ENCODE measurements at places on chromosomes 4 and X.

GRCh38 chr4:168817370-168817769 is 192.7 kb downstream of the CBR4 start:
- H3K27me3 ChIP-seq: peaks cover 9% of the 10 kb centered on the region
- no peaks in the 10 kb centered on the region for H3K4me1 ChIP-seq
- DNase-seq: no peak
- no peaks in the 10 kb centered on the region for H3K36me3 ChIP-seq
- H3K4me3 ChIP-seq: no peak overlapping the region

DNA sequence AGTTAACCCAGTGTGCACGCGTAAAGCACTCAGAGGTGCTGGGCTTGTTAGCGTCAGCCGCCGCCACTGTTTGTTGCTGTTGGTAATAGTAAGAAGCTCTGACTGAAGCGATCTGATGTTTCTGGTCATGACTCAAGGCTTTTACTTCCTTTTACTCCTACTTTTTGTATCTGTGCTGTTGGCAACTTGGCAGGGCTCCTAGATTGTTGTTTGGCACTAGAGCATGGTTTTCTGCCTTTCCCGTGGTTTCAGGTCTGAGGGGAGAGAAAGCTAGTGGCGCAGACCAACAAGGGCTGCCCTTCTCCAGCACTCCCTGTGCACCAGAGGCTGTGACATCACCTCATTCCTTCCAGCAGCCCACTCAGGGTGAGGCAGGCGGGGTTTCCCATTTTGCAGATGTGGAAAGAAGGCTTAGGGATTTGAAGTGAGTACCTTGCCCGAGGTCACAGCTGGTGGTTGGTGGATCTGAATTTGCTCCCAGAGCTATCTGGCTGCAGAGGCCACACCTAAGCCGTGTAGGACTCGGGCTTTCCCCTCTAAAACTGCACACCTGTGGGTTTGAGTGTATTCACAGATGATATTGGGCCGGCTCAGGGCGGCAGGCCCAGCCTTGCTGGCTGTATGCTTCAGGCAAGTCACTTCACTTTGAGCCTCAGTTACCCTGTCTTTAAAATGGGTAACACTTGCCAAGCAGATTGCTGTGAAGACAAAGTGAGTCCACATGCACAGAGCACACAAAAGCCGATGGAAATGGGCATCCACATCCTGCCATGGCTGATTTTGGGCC is 51.2 kb upstream of the TADA2B start:
- H3K4me3 ChIP-seq: no peak overlapping the region
- H3K4me1 ChIP-seq: peaks cover 31% of the 10 kb centered on the region
- peaks cover 15% of the 10 kb centered on the region for H3K36me3 ChIP-seq
- no peaks in the 10 kb centered on the region for H3K27me3 ChIP-seq

- no peak for DNase-seq
- H3K27ac ChIP-seq: no peak overlapping the region
- H3K27me3 ChIP-seq: no peaks in the 10 kb centered on the region
- no peak overlapping the region for H3K4me3 ChIP-seq
These were observed 886.2 kb downstream of the ARAP2 start for GRCh38 chr4:35358001-35358584.

GRCh38 chr4:80811406-80811805 is 219.1 kb upstream of the BMP3 start:
- DNase-seq: no peak
- no peaks in the 10 kb centered on the region for H3K36me3 ChIP-seq
- no peak overlapping the region for H3K4me3 ChIP-seq
- H3K27ac ChIP-seq: no peak overlapping the region
- no peaks in the 10 kb centered on the region for H3K4me1 ChIP-seq
- H3K27me3 ChIP-seq: no peaks in the 10 kb centered on the region

DNA sequence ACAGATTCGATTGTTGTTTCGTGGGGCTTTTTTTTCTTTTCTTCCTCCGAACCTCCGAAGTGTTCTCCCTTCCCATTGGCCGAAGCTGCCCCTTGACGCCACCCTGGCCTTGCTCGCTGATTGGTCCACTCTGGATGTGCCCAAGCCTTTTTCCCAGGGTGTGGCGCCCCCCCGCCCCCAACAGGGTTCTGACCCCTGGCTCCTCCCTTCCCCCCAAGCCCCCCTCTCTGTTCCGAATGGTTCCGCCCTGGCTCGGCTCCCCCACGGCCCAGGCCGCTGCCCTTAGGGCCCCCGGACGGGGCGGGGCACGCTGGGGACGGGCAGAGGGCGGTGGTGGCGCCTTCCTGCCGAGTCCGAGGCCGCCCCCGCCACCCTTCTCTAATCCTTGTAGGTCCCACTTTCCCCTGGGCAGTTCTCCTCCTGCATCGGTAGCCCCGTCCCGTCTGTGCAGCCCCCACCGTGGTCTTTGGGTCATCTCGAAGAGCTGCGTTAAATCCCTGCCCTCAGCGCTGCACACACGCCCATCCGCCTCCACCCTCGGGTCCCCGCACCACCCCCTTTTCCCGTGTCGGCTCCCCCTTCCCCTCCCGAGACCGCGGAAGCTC is 25.5 kb downstream of the UTP14A start:
- peaks cover 7% of the 10 kb centered on the region for H3K4me1 ChIP-seq
- H3K27ac ChIP-seq: peak overlapping the region; percentile 78
- peak overlapping the region; percentile 75 for H3K4me3 ChIP-seq
- no peaks in the 10 kb centered on the region for H3K36me3 ChIP-seq

DNA sequence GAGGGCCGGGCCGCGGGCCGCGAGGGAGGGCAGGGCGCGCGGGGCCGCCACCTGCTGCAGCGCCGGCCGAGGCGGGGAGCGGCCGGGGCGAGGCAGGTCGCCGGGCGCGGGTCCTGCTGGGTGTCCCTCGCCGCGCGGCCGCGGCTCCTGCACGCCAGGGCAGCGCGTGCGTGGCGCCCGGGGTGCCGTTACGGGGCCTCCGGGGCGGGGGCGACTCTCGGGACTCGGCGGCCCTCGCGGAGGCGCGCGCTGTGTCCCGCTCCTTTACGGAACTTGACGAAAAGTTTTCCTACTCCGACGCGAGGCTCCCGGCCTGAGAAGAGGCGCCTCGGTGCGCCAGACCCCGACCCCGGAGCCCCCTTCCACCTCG is 329 bp downstream of the TBC1D14 start:
- H3K27me3 ChIP-seq: no peaks in the 10 kb centered on the region
- DNase-seq: no peak
- H3K4me3 ChIP-seq: peak overlapping the region; percentile 65
- H3K4me1 ChIP-seq: peaks cover 41% of the 10 kb centered on the region
- no peaks in the 10 kb centered on the region for H3K36me3 ChIP-seq
- no peak overlapping the region for H3K27ac ChIP-seq

DNA sequence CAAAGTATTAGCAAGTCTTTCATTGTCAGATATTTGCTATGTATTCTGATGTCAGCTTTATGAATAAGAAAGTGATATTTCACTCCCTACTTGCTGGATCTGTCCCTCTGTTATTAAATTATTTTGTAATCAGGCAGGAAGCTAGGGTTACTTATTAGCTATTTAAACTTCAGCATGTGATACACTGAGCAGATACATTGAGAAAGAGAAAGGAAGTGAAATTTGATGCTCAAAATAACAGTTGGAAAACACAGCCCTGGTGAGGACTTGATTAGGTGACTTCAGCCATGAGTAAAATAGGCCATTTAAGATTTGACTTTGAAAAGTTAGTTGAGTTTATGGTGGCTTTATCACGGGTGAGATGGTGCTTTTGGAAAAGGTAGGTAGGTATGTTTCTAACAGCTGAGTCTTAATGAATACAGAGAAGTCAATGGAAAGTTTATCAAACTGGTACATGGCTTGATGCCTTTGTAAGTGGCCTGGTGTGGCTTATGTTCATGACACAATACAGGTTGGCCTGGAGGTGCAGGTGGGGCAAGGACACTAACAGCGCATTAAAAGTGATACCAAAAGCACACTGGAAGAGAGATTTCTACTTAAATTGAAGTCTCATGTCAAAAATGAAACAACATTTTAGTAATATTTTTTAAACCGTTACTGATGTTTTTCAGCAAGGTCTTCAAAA is 321.2 kb upstream of the SPOCK3 start:
- no peaks in the 10 kb centered on the region for H3K27me3 ChIP-seq
- H3K27ac ChIP-seq: no peak overlapping the region
- H3K36me3 ChIP-seq: no peaks in the 10 kb centered on the region
- DNase-seq: no peak
- H3K4me3 ChIP-seq: no peak overlapping the region

GRCh38 chrX:8189096-8189830 is 18.2 kb upstream of the VCX2 start:
- H3K27me3 ChIP-seq: no peaks in the 10 kb centered on the region
- no peak for DNase-seq
- no peaks in the 10 kb centered on the region for H3K4me1 ChIP-seq
- no peak overlapping the region for H3K27ac ChIP-seq
- H3K4me3 ChIP-seq: no peak overlapping the region
- no peaks in the 10 kb centered on the region for H3K36me3 ChIP-seq

- no peak overlapping the region for H3K4me3 ChIP-seq
- no peaks in the 10 kb centered on the region for H3K27me3 ChIP-seq
- no peak overlapping the region for H3K27ac ChIP-seq
- H3K4me1 ChIP-seq: no peaks in the 10 kb centered on the region
- H3K36me3 ChIP-seq: no peaks in the 10 kb centered on the region
- no peak for DNase-seq
These were observed 67.7 kb downstream of the GALNT7 start for GRCh38 chr4:173236301-173236700.

- no peaks in the 10 kb centered on the region for H3K27me3 ChIP-seq
- H3K4me1 ChIP-seq: no peaks in the 10 kb centered on the region
- no peak overlapping the region for H3K27ac ChIP-seq
- no peak overlapping the region for H3K4me3 ChIP-seq
- DNase-seq: no peak
- no peaks in the 10 kb centered on the region for H3K36me3 ChIP-seq
These were observed 60.6 kb upstream of the FAT4 start for GRCh38 chr4:125254106-125254505.

DNA sequence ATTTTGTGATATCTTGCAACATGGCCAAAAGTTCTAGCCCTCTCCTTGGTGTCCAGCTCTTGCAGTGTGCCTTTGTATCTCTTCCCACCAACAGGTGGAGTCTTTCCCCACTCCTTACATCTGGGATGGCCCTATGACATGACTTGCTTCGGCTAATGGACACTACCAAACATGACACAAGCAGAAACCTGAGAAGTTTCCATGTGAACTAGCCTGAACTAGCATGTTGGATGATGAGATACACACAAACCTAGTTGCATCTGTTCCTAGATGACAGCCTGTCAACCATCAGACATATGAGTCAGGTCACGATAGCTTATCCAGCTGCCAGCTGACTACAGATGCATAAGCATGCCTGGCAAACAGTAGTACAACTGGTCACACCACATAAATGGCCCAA is 207.5 kb upstream of the FTHL17 start:
- no peaks in the 10 kb centered on the region for H3K27me3 ChIP-seq
- no peak overlapping the region for H3K4me3 ChIP-seq
- H3K36me3 ChIP-seq: no peaks in the 10 kb centered on the region
- no peak for DNase-seq
- no peak overlapping the region for H3K27ac ChIP-seq

GRCh38 chr4:126777649-126778048 is 855.1 kb upstream of the INTU start:
- H3K36me3 ChIP-seq: no peaks in the 10 kb centered on the region
- H3K27ac ChIP-seq: no peak overlapping the region
- no peaks in the 10 kb centered on the region for H3K27me3 ChIP-seq

DNA sequence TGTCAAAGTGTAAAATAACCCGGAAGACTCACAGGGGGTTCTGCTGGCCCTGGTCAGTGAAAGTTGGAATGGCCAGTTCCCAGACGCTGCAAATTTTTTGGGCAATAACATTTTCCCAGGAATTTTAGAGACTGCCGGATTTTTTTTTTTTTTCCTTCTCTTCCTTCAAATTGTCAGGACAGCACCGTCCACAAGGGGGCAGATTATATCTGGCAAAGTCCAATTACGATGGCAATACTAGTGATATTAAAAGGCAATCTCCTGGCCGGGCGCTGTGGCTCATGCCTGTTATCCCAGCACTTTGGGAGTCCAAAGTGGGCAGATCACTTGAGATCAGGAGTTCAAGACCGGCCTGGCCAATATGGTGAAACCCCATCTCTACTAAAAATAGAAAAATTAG is 20.5 kb downstream of the SLC25A5 start:
- DNase-seq: no peak
- no peaks in the 10 kb centered on the region for H3K27me3 ChIP-seq
- H3K36me3 ChIP-seq: no peaks in the 10 kb centered on the region
- H3K4me3 ChIP-seq: no peak overlapping the region

DNA sequence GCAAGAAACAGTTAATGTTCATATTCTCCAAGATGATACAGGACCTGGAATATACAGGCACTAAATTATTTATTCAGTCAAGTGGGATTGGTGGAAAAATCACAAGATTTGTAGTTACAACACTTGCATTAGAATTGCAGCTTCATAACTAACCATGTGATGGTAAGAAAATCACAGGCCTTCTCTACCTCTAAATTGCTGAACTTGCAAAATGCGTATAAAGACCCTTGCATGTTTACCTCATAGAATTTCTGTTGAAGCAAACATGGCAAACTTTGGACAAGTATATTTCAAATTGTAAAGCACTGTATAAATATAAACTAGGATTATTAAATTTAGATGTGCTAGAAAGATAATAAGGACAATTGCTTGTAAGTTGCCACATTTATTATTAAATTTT is 215.1 kb downstream of the TMA16 start:
- DNase-seq: no peak
- no peak overlapping the region for H3K4me3 ChIP-seq
- H3K4me1 ChIP-seq: no peaks in the 10 kb centered on the region
- no peak overlapping the region for H3K27ac ChIP-seq
- no peaks in the 10 kb centered on the region for H3K36me3 ChIP-seq
- no peaks in the 10 kb centered on the region for H3K27me3 ChIP-seq

- H3K4me1 ChIP-seq: no peaks in the 10 kb centered on the region
- H3K27me3 ChIP-seq: no peaks in the 10 kb centered on the region
- no peaks in the 10 kb centered on the region for H3K36me3 ChIP-seq
- H3K27ac ChIP-seq: no peak overlapping the region
- no peak overlapping the region for H3K4me3 ChIP-seq
- no peak for DNase-seq
These were observed 221.2 kb downstream of the LDB2 start for GRCh38 chr4:16677001-16677944.

GRCh38 chr4:8157944-8158709 is 486 bp downstream of the ABLIM2 start:
- peaks cover 12% of the 10 kb centered on the region for H3K27me3 ChIP-seq
- peaks cover 24% of the 10 kb centered on the region for H3K4me1 ChIP-seq
- no peak overlapping the region for H3K27ac ChIP-seq
- peak overlapping the region; percentile 61 for H3K4me3 ChIP-seq

GRCh38 chr4:113739197-113739596 is 22.3 kb downstream of the CAMK2D start:
- H3K4me1 ChIP-seq: no peaks in the 10 kb centered on the region
- H3K4me3 ChIP-seq: no peak overlapping the region
- no peaks in the 10 kb centered on the region for H3K36me3 ChIP-seq
- H3K27me3 ChIP-seq: no peaks in the 10 kb centered on the region
- peak; percentile 11 for DNase-seq
- no peak overlapping the region for H3K27ac ChIP-seq

GRCh38 chr4:110371016-110371770 is 104.8 kb upstream of the ENPEP start:
- no peak overlapping the region for H3K4me3 ChIP-seq
- H3K27me3 ChIP-seq: no peaks in the 10 kb centered on the region
- no peak overlapping the region for H3K27ac ChIP-seq
- no peak for DNase-seq

- no peak overlapping the region for H3K27ac ChIP-seq
- no peaks in the 10 kb centered on the region for H3K27me3 ChIP-seq
- H3K4me1 ChIP-seq: no peaks in the 10 kb centered on the region
- DNase-seq: no peak
These were observed 171.7 kb upstream of the HCCS start for GRCh38 chrX:10939424-10939823.
